ENCODE measurements at places on chromosomes 3 and 15.

- DNase-seq = peak; percentile 70
These were observed 54.2 kb upstream of the ARHGEF3 start for GRCh38 chr3:56855856-56856512.

DNA sequence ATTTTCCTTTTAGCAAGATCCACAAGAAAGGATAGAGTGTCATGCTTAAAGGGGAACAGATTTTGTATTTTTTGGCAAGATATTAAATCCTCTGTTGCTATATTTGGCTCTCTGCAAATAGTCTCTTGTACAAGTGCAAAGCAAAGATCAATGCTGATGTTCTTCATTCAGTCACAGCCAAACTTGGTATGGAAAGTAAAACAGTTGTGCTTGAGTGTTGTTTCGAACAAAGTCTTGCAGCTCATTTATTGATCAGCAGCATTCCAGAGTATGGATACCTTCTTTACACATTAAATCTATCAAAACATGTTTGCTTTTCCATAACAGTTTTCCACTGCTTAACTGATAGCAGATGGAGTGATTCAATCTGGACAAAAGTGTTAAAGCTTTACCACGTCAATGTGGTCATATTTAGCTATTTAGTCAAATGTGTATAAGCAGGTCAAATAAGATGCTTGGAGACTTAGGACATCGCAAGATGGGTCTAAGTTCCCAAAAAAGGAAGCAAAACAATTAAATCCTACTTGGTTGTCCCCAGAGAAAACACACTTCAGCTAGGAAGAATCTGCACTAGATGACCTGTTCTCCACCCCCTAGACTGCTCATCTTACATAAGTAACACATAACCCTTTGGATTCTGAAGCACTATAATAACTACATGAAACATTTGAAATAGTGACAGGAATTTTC is 52.4 kb downstream of the VGLL3 start:
- no peak for DNase-seq

DNA sequence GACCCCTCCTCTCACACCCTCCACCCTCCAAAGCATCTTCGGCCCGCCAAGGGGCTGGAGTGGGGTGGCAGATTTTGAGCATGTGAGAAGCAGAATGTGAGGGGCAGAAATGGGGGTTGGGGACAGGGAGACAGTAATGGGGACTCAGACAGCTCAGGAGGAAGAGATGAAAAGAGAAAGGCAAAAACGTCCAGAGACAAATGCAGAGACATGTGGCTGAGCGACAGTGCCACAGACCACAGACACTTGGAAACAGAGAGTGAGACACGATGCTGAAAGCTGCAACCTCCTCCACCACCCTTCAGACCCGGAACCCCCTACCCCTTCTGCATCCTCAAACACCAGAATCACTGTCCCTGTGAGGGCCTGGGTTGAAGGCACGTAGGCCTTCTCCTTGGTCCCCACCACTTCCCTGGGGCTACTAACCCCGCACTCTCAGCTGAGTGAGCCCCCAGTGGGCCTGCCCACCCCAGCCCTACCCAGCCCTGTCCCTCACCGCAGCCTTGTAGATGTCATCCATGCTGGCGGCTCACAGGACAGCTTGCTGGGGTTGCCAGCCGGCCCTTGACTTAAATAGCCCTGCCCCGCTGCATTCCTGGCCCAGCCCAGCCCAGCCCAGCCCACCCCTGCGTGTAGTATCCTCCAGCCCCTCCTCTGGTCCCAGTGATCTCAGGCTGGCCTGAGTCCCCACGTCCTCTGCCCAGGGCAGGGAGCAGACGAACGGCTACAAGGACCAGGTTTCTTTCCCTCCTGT is at the start of gene TNNC1:
Gene TNNC1 (minus strand): TSS at position 546 of the 754 bp plus-strand sequence. CDS start 26 bp downstream, at position 520.
- peak; percentile 80 for DNase-seq

GRCh38 chr3:97360804-97361203 is 403.8 kb upstream of the ARL6 start:
- no peak for DNase-seq

- peak; percentile 34 for DNase-seq
These were observed at the start of gene TLR9 for GRCh38 chr3:52225452-52226228. TLR9 (minus strand) TSS chr3:52225645; CDS start chr3:52225529, 116 bp downstream.

DNA sequence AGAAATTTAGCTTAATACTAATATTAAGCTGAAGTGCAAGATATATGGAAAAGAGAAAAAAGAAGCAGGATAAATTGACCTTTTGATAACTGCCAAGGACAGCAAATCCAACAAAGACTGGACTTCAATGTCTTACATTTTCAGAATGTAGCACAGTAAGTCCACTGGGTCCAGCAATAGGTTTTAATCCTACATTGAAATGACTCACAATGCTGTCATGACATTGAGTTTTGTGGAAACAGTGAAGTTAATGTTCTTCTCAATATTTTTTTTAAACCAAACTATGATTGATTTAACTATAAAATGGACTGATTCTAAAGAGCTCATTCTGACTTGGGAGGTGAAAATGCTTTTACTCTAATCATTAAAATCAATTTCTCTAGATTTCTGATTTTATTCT is 166.6 kb upstream of the ZNF717 start:
- DNase-seq = no peak

DNA sequence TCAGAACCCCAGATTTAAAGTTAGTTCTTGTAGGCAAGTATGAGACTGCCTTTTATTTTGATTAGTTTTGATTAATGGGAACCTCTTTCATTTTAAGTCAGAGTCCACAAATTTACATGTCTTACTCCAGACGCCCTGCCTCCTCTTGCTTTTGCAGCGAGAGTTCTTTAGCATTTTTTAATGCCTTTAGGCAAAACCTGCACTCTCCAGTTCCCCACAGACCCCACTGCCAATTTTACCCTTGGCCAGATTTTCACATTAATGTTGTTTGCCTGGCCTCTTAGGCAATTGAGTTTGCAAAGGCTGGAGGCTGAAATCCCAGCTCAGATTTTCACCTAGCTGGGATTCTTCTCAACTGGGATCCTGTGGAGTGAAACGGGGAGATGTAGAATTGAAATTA is 85.8 kb downstream of the GAP43 start:
- DNase-seq = no peak

DNA sequence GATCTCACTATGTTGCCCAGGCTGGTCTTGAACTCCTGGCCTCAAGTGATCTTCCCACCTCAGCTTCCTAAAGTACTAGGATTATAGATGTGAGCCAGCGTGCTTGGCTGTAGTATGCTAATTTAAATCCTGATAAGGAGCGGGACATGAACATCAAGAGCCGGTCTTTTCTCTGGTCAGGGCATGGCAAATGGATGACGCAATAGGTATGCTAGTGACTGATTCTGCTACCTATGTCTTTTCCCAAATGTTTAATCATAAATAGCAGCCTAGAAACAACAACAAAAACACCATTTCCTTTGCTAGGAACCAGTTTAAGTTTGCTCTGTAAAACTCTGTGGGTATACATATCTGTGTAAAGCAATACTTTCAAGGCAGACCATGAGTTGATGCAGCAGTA is 64.7 kb downstream of the STARD9 start:
- no peak for DNase-seq

- no peak for DNase-seq
These were observed 58.9 kb upstream of the ULK4 start for GRCh38 chr3:42020684-42021307.

- DNase-seq = no peak
These were observed 11.3 kb downstream of the SETD2 start for GRCh38 chr3:47152578-47152977.

DNA sequence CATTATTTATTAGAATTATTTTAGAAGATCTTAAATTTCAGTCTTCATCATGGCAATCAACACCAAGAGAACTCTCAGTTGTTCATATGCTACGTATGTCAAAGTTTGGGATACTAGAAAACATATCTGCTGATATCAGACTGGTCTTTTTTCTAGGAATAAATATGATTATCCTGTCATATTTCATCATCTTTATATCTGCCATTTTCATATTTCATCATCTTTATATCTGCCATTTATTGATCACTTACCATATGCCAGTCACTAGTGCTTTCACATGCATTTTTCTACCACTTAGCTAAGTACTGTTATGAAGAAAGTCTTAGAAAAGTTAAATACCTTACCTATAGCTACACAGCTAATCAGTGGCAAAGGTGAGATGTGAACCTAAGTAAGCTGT is 2.8 kb upstream of the ZCWPW2 start:
- no peak for DNase-seq

DNA sequence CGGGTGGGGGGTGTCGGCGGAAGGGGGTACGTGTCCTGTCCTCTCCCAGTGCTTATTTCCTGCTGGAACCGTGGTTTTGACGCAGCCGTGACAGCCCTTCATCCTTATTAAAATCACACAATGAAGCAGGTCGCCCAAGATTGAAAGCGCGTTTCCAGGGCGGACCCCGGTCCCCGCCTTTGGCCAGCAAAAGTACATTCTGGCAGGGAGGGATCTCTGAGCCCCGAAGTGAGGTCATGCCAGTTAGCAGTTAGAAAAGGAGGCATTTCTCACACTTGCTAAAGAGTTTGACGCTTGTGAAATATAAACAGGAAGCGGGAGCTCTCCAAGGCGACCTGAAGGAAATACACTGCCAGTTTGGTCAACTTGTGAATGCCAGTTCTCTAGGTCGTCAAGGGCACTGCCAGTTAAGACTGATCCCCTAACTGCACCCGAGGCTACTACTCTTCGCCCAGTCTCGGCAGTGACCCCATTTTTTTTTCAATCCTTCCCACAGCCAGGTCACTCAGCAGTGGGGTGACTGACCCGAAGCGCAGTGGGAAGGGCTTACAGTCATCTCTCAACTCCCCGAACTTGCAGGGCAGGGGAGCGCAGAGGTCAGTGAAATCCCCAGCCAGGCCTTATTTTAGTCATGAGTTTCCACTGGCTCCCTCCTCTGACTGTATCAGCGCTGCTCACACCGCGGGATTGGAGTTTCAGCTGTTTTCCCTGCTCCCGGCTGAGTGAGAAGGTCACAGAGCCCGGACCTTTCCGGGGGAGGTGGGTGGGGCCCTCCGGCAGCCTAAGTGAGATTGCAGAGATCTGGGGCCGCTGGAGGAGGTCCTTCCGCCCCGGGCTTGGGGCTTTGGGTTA is 2.0 kb upstream of the BHLHE40 start:
- peak; percentile 68 for DNase-seq

GRCh38 chr3:94336046-94336753 is 273.3 kb downstream of the NSUN3 start:
- no peak for DNase-seq

DNA sequence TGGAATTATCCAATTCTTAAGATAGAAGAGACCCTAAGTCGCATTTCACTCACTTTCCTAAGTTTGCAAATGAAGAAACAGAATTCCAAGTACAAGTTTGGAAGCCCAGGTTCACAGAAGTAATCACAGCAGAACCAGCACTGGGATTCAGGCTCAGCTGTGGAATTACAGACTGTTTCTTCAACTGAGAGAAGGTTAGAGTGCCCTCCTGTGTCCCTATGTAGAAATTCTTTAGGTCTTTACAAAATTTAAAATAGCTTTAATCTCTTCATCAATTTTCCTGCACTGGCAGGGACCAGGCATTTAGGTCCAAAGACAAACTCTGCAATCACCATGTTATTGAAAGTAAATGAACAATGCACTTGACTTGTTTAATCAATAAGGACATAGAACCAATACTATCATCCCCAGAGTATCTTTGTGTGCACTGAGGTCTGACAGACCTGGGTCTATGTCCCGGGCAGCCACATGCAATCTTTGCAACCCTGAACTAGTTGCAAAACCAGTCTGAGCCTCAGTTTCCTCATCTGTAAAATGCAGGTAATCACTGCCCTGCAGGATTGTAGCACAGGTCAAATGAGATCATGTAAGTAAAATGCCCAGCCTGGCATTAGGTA is 96.3 kb upstream of the ZBED2 start:
- DNase-seq = no peak

DNA sequence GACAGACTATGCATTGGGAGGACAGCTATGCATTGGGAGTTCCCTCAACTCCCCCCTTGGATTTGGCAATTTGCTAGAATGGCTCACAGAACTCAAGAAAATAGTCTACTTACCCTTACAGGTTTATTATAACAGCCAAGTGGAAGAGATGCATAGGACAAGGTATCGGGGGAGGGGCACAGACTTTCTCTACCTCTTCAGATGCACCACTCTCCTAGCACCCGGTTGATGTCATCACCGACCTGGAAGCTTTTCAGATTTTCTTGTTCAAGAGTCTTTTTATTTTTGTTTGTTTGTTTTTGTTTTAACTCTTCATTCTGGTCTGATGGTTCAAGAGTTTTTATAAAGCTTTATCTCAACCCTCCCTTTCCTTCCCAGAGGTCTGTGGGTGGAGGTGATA is 20.7 kb upstream of the ADAMTS9 start:
- no peak for DNase-seq

DNA sequence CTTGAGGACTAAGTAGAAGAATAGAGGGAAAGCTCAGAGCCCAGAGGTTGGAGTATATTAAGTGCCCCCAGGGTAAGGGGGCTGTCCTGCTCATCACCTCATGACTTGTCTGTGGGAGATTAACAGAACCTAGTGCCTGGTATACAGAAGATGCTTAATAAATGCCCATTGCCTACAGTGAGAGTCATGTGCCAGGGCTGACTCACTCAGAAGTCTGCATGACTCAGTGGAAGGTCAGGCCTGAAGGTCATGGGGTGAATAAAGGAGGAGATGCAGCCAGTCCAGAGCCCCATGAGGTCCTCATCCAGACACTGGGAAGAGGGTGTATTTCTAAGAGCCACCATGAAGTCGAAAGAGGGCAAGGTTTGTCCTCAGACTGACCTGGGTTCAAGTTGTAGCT is 62.5 kb upstream of the TLE3 start:
- no peak for DNase-seq

- DNase-seq = no peak
These were observed 53.0 kb downstream of the ZNF148 start for GRCh38 chr3:125322166-125322565.

All from ecto neural progenitor cell (in vitro differentiated cells).